ENCODE measurements at places on chromosomes 16 and 17. TPM values are rescaled to one million over a fixed set of nuclear protein-coding genes. Genes with fewer than 3 reads are reported as not detected.

The HAP1 gene
- total RNA-seq = not detected

The RGS9 gene
- 10.0 TPM for total RNA-seq

DNA sequence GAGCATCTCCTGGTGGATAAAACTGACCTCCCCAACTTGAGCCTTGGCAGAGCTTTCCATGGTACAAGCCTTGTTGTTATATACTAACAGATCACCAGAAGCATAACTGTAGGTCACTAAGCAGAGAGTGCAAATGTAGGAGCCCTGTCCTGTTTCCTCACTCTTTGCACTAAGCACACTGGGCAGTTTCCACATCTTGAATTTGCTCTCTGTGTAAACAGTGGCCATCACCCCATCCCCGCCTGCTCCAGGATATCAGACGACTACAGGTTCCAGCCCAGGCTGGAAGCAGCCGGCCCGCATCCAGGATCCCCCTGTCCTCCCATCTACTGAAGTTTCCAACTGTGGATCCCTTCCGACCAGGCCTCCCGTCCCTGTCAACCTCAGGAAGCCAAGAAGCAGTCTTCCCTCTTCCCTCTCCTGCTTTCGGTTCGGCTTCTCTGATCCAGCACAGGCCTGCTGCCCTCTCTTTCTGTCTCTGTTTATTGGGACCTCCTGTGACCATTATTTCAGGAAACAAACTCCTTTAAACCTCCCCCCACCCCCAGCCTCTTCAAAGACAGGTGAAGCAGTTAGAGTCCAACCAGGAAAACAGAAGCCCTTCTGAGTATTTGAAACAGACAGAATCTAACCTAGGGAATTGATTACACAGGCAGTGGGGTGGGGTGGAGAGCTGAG, 22.6 kb upstream of the CACNG4 start:
- no peak overlapping the region for H3K4me3 ChIP-seq
- H3K27ac ChIP-seq = no peak overlapping the region
- no peaks in the 10 kb centered on the region for H3K27me3 ChIP-seq
- no peaks in the 10 kb centered on the region for H3K4me1 ChIP-seq
- no peak for DNase-seq

The KRT20 gene
- total RNA-seq = not detected

DNA sequence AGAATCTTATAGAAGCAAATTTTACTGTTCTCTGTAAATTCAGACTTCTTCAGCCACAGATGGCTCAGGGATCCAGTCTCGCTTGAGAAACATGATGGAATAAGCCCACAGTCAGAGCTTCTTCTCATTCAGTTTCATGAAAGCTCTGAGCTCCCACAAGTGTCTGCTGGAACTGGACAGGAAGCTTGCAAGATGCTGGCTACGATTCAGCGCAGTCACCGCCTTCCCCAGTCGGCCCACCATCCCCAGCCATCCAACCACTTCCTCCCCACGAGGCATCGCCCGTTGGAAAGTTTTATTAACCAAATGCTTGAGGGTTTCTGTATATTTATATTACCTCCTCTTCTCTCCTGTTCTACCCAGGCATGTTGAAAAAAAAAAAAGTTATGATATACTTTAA, 171.7 kb downstream of the ZFHX3 start:
- H3K27me3 ChIP-seq = no peaks in the 10 kb centered on the region
- no peaks in the 10 kb centered on the region for H3K4me1 ChIP-seq
- DNase-seq = no peak
- H3K36me3 ChIP-seq = no peaks in the 10 kb centered on the region
- H3K4me3 ChIP-seq = no peak overlapping the region
- no peak overlapping the region for H3K27ac ChIP-seq

DNA sequence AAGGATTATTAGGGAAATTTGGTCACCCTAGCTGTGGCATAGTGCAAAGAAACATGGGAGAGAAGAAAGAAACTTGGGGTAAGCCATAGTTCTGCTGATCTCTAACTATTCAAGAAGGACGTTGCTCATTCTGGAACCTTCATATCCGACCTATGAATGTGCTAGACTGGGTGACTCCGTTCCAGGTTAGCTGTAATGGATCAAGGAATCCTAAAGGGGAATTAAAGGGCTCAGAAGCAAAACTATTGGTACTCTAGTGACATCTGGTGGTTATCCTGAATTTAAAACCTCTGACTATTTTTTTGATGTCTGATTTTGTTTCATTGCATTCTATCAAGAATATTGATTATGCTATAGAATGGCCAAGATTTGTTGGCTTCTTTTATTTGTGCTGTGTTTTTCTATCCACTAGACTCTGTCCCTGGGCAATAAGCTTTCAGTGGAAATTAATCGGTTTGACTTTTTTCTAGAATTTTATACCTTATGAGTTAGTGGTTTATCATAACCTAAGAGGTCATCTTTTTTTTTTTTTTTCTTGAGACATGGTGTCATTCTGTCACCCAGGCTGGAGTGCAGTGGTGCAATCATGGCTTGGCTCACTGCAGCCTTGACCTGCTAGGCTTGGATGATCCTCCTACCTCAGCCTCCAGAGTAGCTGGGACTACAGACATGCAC, 19.5 kb downstream of the PCTP start:
- H3K27me3 ChIP-seq = no peaks in the 10 kb centered on the region
- H3K4me1 ChIP-seq = no peaks in the 10 kb centered on the region
- H3K36me3 ChIP-seq = no peaks in the 10 kb centered on the region
- H3K27ac ChIP-seq = peak overlapping the region; percentile 19
- no peak overlapping the region for H3K4me3 ChIP-seq

The PTX4 gene
- total RNA-seq = not detected

- H3K36me3 ChIP-seq = no peaks in the 10 kb centered on the region
- no peak overlapping the region for H3K27ac ChIP-seq
- no peak overlapping the region for H3K4me3 ChIP-seq
- DNase-seq = no peak
Observed at GRCh38 chr17:48125829-48126531, 18.4 kb downstream of the SNX11 start.

DNA sequence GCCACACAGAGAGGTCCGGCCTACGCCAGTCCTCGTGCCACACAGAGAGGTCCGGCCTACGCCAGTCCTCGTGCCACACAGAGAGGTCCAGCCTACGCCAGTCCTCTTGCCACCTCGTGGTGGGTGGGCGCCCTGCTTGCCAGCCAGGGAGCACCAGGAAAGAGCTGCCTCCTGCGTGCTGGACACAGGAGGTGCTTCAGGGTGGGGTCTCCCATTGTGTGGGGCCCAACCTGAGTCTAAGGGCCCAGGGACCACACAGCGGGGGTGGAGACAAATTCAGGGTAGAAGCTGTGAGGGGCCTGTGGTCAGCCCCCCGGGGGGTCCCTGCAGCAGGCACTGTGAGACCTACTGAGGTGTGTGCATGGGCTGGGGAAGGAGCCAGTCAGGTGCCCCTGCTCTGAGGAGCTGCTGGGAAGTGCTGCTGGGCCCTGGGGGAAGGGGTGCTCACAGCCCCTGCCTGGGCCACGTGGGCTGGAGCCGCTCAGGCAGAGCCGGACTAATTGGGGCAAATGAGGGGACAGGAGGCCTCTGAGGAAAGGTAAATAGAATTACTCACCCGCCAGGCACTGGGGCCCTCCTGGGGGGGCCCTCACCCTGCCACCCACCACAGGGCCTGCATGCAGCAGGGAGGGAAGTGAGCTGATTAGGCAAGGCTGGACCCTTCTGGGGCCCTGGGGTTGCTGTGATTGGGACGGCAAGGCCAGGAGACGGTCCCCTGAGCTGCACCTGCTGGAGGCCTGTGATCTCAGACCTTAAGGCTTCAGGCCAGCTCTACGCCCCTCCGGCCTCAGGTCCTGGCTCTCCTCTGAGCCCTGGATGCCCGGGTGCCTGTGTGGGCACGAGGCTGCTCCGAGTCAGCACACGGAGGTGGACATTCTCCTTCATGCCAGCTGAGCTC, 11.0 kb downstream of the GCGR start:
- no peak overlapping the region for H3K27ac ChIP-seq
- DNase-seq = no peak
- no peaks in the 10 kb centered on the region for H3K4me1 ChIP-seq
- no peaks in the 10 kb centered on the region for H3K27me3 ChIP-seq
- H3K36me3 ChIP-seq = no peaks in the 10 kb centered on the region
- no peak overlapping the region for H3K4me3 ChIP-seq

The PLCD3 gene
- total RNA-seq = 2.0 TPM

DNA sequence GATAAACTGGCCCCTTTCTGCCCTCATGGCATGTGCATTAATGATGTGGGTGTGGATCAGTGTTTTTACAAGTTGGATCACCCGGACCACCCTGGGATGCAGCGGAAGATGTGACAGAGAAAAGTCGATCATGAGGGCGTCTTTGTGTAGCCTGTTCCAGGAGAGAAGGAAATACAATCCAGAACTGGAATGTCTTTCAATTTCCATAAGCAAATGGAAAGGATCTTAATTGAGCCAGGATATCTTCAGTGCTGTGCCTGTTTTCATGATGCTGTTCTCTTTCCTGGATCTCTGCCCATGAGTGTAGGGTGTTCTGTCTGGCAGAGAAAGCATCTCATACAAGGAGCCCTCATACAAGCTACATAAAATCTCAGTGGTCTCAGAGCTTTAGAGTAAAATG, 481.4 kb downstream of the XYLT1 start:
- H3K4me3 ChIP-seq = no peak overlapping the region
- no peaks in the 10 kb centered on the region for H3K27me3 ChIP-seq
- H3K27ac ChIP-seq = no peak overlapping the region
- no peaks in the 10 kb centered on the region for H3K36me3 ChIP-seq
- DNase-seq = no peak

- no peaks in the 10 kb centered on the region for H3K27me3 ChIP-seq
- H3K4me1 ChIP-seq = no peaks in the 10 kb centered on the region
- DNase-seq = no peak
- H3K4me3 ChIP-seq = no peak overlapping the region
- H3K27ac ChIP-seq = no peak overlapping the region
Observed at GRCh38 chr17:66415366-66416206, 113.2 kb downstream of the PRKCA start.

Measured in right lobe of liver (tissue), 6 donors.